A375 (cell line): ENCODE measurements at places on chromosomes 6 and 20. TPM values are rescaled to one million over a fixed set of nuclear protein-coding genes. Genes with fewer than 3 reads are reported as not detected.

OLIG3 gene
- total RNA-seq: not detected in 2 replicates

ADAM33 gene
- total RNA-seq: not detected in 2 replicates

RIPPLY2 gene
- 0.11 TPM in 1 of 2 replicates, not detected in the other for total RNA-seq

SENP6 gene
- 50.8 and 55.4 TPM in 2 replicates for total RNA-seq

HUS1B gene
- 0.87 and 1.9 TPM in 2 replicates for total RNA-seq

GGTLC1 gene
- total RNA-seq: not detected in 2 replicates

FKBP1C gene
- total RNA-seq: 0.11 TPM in 2 replicates

RBBP8NL gene
- total RNA-seq: 0.03 TPM in 1 of 2 replicates, not detected in the other
